Thoracic aorta (tissue), 2 donors: ENCODE measurements at places on chromosomes 7 and 10. TPM values are rescaled to one million over a fixed set of nuclear protein-coding genes. Genes with fewer than 3 reads are reported as not detected.

The AKR1C2 gene
- total RNA-seq, result 93.3 TPM

The PPP1R9A gene
- 5.7 TPM for total RNA-seq

The SLC26A3 gene
- total RNA-seq, result not detected

The C10orf71 gene
- not detected for total RNA-seq

The PON3 gene
- not detected for total RNA-seq

The GNG11 gene
- 12.2 TPM for total RNA-seq

The PIP4K2A gene
- total RNA-seq, result 42.6 TPM

The GTF2IRD1 gene
- total RNA-seq, result 7.0 TPM

The TMEM213 gene
- not detected for total RNA-seq

The SLC4A2 gene
- total RNA-seq, result 119 TPM

The PNLIPRP1 gene
- not detected for total RNA-seq

The SMO gene
- 16.4 TPM for total RNA-seq

The CYP2W1 gene
- total RNA-seq, result not detected

The BTBD16 gene
- not detected for total RNA-seq

The C7orf25 gene
- total RNA-seq, result 18.1 TPM

The CARD11 gene
- total RNA-seq, result 3.7 TPM

The FOXP2 gene
- total RNA-seq, result 17.6 TPM

The GPRIN2 gene
- total RNA-seq, result 4.8 TPM

The AKR1C4 gene
- not detected for total RNA-seq

The GIMAP5 gene
- 55.0 TPM for total RNA-seq

The SCRN1 gene
- 75.3 TPM for total RNA-seq

The CALHM1 gene
- total RNA-seq, result not detected

The HMX2 gene
- not detected for total RNA-seq

The NRAP gene
- not detected for total RNA-seq

The NPTX2 gene
- total RNA-seq, result 99.9 TPM

The OR13A1 gene
- total RNA-seq, result 0.85 TPM
